GM19239 (cell line): ENCODE measurements at places on chromosomes 6 and 20.

DNA sequence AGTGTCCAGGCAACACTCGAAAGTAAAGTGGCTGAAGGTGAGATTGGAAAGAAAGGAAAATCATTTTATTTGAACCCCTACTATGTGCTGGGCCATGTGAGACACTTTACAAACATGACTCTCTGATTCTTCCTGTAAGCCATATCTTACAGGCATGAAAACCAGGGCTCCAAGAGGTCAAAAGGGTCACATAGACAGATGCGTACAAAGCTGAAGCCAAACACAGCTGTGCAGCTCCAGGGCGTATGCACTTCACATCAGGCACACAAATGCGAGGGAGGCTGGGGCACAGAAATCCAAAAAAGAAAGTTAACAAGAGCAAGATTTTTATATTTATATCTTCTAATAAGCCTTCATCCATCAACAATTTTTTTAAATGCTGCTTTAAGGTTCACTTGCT, 176.5 kb downstream of the PHACTR1 start:
- no peak for DNase-seq

GRCh38 chr6:112337209-112337638, 9.9 kb upstream of the RFPL4B start:
- no peak for DNase-seq

GRCh38 chr20:37986873-37987601, 46.2 kb downstream of the TTI1 start:
- no peak for DNase-seq

DNA sequence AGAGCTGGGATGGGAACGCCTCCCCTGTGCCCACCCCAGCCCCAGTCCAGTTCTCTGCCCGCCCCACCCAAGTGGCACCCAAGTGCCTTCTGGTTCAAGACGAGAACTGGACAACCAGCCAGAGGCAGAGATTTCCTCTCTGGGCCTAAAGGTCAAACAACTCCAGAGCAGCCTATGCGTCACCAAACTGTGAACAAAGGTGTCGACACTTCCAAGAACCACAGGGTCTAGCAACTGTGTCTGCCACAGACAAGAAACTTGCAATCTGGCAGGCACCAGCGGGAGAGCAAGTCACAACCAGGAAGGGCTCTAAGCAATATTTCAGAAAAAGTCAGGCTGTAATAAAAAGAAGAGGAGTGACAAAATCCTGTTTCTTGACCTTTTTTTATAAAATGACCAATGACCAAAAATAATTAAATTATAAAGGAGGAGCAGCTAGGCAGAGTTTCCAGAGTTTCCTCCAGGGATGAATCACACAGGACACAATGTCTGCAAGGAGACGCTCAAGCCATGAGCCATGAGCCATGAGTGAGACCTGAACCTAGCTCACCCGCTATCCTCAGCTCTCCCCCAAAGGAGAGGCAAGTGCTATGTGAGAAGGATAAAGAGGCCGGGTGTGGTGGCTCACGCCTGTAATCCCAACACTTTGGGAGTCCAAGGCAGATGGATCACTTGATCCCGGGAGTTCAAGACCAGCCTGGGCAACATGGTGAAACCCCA, 11.1 kb downstream of the EDEM2 start:
- no peak for DNase-seq

DNA sequence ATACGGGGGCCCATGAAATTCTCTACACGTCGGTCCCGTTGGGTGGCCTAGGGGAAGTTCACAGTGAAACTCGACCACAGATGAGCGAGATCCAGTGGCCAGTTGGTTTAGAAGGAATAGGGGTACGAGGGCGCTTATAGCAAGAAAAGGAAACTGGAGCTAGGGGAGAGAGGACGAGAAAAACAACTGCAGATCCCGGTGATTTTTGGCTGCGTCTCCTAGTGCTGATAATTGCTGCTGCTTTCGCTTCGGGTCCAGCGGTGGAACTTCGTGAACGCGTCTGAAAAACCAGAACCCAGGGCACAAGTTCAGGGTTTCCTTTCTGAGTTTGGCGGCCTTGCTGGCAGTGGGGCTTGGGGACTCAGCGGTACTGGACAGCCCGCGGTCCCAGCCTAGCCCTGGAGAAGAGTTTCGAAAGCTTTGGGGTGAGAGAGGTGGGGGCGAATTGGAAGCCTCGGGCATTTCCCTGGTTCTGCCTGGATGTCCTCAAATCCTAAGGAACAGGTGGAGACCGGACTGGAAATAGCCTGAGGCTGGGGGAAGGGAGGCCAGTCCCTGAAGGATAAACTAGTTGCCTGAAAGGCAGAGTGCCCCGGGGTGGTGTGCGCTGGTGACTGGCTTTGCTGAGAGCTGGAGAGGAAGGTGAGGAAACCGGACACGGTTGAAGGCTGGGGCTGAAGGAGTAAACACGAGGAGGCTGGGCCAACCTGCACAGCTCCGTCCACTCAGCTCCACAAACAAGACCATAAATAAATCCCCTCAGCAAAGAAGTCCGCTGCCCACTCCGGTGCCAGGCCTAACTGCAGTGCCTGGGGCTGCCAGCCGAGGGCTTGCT, 793 bp downstream of the GMPR start:
- DNase-seq: peak; percentile 19

DNA sequence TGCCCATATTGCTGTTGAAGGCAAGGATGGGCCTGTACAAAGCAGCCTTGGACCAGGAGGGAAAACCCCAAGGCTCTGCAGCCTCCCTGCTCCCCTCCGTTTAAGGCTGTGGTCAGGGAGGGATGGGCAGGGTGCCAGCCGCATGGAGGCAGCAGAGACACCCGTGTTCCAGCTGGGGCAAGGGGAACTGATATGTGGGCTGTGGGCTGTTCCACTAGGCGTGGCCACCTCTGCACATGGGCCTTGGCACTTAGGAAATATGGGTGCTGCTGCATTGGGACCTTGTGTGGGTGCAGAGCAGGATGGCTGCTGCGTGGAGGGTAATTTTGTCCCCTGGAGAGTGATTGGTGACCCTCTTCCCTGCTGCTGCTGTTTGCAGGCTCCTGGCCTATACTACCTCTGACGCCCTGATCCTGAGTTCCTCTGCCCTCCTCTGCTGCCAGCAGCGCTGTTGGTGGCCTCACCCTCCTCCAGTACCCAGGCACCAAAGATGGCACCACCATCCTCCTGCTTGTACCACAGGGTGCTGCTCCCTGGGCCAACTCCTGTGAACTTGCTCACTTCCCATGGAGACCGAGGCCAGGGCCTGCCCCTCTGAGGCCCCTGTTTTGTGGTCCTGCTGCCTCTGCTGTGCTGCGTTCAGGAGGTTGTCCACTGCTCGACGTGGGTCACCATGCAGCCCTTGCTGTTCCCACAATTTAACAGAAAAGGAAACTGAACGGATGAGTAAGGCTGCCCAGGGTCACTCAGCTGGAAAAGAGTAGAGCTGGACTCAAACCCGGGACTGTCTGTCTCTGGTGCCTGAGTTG, 35.3 kb downstream of the PANK2 start:
- no peak for DNase-seq

GRCh38 chr6:18400831-18401446, 13.8 kb downstream of the RNF144B start:
- DNase-seq: peak; percentile 16

- no peak for DNase-seq
These were observed 416.6 kb downstream of the PREX1 start for GRCh38 chr20:48411245-48411644.

GRCh38 chr6:24910331-24910960, 25.3 kb downstream of the RIPOR2 start:
- peak; percentile 30 for DNase-seq

- no peak for DNase-seq
These were observed 69.3 kb upstream of the FRMD1 start for GRCh38 chr6:168148231-168148849.

DNA sequence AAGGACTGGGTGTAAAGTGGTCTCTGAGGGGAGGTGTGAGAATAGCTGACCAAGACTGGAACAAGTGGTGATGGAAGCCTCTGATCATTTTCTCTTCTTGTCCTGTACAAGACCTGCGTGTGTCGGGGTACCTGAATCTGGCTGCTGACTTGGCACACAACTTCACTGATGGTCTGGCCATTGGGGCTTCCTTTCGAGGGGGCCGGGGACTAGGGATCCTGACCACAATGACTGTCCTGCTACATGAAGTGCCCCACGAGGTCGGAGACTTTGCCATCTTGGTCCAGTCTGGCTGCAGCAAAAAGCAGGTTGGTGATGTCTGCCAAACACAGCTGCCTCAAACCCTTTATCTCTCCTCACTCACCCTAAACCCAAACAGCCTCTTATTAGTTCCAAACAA, 1.7 kb upstream of the HSD17B8 start:
- DNase-seq: no peak

- no peak for DNase-seq
These were observed 73.1 kb downstream of the HIVEP2 start for GRCh38 chr6:142871910-142872331.

DNA sequence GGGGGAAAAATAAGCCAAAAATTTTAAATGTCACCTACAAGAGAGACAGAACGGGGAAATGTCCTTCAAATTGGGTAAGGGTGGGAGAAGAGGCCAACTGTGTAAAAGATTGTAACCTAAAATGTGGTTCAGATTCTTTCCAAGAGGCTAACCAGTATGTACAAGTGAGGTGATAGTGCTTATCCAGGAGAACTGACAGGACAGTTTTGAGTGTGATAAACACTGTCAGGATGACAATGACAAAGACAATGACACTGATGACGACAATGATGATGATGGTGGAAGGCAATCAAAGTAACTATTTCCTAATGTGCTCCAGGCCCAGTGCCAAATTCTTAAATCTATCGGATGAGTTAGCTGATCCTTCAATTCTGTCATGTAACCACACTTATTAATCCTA, 57.3 kb downstream of the TASP1 start:
- DNase-seq: no peak

DNA sequence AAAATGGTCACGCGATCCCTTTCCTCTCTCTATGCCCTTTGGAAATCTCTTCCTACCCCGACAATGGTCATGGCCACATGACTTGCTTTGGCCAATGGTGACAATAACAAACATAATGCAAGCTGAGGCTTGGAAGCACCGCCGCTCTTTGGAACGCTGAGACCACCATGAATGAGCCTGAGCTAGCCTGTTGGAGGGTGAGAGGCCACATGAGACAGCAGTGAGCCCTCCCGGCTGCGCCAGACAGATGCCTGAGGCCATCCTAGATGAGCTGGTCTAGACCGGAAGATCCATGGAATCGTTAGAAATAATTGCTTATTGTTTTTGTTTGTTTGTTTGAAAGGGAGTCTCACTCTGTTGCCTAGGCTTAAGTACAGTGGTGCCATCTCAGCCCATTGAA, 64.2 kb downstream of the STK35 start:
- DNase-seq: no peak
